GOT3 (cell line): ENCODE measurements at places on chromosomes 7 and 10.

GRCh38 chr10:110699859-110700468, 55.8 kb downstream of the RBM20 start:
- DNase-seq = no peak

GRCh38 chr10:77168161-77168560, 469.4 kb downstream of the KCNMA1 start:
- DNase-seq = no peak

DNA sequence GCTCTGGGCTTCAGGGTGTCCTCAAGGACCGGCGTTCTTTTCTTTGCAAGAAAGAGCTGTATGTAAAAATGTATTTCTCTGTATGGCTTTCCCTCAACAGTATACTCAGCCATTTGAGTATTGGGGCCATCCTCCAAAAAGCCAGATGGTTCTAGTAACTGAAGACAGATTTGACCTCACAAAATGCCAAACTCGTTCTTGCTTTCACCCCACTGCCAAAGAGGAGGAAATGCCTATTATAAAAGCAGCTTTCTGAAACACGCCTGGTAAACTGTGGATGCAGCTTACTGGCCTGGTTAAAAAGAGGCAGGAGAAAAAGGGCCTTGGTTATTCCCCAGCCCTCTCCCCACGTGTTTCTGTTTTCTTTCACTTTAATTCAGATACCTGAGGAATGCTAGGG, 7.7 kb upstream of the HTR5A start:
- DNase-seq = no peak

- no peak for DNase-seq
Measured at GRCh38 chr10:127195571-127196281, 665 bp downstream of the INSYN2A start.

GRCh38 chr10:19817231-19817933, 1.1 kb downstream of the PLXDC2 start:
- DNase-seq = no peak

DNA sequence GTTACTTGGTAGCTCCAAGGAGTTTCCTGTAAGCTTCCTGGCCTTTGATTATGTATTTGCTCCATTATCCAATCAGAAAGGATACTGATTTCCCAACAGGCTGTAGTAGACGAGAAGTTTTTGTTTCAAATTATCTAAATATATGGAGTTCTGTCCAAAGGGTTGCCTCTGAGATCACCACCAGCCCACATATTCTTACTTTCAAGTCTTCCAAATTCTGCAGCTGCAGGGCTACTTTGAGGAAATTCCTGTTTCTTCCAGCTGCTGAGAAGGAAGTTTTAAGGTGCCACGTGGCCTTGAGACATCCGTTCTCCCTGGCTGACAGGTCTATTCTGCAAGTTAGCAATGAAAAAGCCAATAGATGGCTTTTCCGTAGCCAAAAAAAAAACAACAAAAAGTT, 286.0 kb downstream of the TWIST1 start:
- no peak for DNase-seq

DNA sequence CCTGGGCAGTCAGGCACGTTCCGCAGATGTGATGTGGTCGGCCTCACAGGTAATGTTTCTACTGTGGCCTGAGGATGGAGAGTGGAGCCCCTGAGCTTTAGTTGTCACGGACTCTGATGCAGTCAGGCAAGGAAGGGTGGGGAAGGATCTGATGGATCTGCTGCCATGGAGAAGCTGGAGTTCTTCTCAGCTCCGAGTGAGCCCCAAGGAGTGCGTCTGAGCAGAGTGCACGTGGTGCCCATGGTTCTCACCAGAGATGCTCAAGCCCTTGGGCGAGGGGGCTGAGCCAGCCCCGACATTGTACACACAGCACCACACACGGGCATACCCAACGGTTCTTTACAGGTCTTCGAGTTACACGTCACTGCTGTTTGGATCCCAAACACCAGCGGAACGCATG, 192.5 kb downstream of the EBF3 start:
- no peak for DNase-seq

- DNase-seq = no peak
Measured at GRCh38 chr10:100774876-100775275, 29.5 kb downstream of the PAX2 start.

DNA sequence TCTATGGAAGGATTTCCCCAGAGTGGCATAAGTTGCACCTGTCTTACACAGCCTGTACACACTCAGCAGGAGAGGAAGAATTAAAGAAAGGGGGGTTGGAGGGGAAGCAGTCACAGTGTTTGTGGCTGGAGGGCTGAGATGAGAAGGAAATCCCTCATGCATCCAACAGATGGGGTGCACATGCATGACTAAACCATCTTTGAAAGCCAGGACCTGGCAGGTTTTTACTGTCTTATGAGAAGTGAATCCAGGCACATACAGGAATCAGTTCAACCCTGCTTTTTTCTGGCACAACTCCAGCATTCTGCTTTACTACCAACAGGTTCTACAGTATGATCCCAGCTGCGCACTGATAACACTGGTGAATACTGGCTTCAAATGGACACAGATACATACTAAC, 107.7 kb downstream of the CACNA2D1 start:
- DNase-seq = no peak

DNA sequence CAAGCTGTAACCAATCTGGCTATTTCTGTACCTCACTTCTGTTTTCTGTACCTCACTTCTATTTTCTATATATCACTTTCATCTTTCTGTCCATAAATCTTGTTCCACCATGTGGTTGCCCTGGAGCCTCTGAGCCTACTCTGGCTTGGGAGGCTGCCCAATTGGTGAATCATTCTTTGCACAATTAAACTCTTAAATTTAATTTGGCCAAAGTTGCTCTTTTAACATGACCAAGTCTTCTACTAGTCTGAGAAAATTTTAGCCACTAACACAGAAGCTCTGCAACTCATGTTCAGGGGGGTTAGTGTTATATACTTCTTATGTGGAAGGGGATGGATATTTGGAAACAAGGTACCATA, 503.5 kb downstream of the KIF20B start:
- DNase-seq = no peak

DNA sequence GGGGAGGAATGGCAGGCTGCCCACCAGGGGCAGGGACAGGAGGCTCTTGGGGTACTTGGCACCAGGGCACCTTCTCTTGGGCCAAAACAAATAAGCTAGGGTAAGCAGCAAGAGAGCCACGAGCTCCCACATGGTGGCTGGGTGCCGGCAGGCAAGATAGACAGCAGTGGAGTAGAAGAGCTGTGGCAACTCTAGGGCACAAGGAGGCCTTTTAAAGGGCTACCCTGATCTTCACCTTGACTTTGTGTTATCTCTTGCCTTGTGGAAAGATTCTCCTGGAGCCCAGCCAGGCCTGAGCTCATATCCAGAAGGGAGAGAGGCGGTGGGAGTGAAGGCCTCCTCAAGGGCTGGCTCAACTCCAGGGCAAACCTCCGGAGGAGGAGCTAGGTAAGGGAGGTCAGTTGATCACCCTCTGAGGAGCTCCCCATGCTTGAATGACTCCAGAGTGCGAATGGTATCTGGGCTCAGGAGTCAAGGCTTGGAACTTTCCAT, at the start of gene CYP17A1:
CYP17A1 (minus strand) TSS at position 184 of the 492 bp plus-strand sequence; CDS start at position 132, 52 bp downstream.
- no peak for DNase-seq

GRCh38 chr10:80137920-80138319, 5.4 kb downstream of the PLAC9 start:
- DNase-seq = no peak

GRCh38 chr10:98340261-98340939, 72.4 kb upstream of the LOXL4 start:
- DNase-seq = no peak

GRCh38 chr10:70560511-70560941, 42.0 kb downstream of the PRF1 start:
- DNase-seq = no peak

- DNase-seq = no peak
Measured at GRCh38 chr7:108122181-108122580, 8.0 kb downstream of the LAMB4 start.

DNA sequence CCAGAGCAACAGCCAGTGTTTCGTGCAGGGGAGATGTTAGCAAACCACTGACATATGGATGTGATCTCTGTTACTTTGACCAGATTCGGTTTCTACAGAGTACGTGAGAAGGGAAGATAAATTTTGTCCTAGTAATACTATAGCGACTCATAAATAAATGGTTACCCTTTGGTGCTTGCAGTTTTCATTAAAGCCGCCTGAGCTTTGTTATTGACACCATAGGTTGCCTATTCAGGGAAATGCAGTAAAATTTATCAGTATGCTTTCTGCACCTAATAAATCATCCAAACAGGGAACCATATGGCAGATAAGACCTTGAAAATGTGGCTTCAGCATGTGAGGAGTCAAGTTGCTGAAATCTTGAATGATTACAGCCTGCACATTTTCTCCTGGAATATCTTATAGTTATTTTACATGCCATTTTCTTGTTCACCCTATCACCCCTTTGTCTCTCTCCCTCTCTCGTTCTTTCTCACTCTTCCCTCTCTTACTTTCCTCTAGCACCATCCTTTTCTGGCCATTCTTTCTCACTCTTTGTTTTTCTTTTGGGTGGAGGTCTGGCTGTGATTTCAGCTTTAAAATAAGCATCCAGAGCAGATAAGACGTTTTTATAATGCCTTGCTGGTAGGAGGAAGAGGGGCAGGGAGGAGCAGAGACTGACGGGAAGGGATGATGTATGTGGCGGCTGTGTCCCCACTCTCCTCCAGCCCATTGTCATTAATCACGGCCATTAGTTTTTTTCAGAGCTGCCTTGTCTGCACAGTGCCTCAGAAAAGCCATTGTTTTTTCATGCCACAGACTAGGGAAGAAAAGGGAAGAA, 182.5 kb downstream of the LRMDA start:
- no peak for DNase-seq

GRCh38 chr7:158957921-158958491, 101.6 kb downstream of the DYNC2I1 start:
- DNase-seq = no peak

DNA sequence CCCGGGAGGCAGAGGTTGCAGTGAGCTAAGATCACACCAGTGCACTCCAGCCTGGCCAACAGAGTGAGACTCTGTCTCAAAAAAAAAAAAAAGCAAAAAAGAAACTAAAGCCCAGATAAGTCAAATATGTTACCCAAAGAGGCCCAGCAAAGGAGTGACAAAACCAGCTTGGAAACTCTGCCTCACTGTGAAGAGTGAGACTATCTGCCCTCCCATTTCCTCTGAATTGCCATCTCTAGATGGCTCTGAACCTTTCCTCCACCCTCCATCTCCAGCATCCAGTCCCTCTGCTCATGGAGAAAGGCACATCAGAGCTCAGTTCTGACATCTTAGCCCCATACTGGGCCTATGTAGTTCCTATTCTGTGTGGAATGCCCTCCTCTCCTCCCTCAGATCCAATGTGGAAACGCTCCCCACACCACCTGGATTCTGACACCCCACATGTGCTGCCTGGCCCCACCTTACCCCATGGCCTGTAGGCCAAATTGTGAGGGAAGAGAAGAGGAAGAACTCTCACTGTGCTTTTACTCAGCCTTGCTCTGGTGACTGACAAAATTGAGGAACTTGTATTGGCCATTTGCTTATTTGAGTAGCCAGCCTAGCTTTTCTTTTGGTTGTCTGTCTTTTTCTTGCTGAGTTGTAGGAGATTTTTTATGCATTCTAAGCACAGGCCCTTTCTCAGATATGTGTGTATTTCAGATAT, 18.0 kb upstream of the NUDCD3 start:
- DNase-seq = no peak

- no peak for DNase-seq
Measured at GRCh38 chr7:39615350-39615975, 7.9 kb upstream of the RALA start.

GRCh38 chr7:55308186-55308929, 56.8 kb upstream of the LANCL2 start:
- no peak for DNase-seq

GRCh38 chr7:118153551-118154177, 30.3 kb upstream of the LSM8 start:
- DNase-seq = no peak

DNA sequence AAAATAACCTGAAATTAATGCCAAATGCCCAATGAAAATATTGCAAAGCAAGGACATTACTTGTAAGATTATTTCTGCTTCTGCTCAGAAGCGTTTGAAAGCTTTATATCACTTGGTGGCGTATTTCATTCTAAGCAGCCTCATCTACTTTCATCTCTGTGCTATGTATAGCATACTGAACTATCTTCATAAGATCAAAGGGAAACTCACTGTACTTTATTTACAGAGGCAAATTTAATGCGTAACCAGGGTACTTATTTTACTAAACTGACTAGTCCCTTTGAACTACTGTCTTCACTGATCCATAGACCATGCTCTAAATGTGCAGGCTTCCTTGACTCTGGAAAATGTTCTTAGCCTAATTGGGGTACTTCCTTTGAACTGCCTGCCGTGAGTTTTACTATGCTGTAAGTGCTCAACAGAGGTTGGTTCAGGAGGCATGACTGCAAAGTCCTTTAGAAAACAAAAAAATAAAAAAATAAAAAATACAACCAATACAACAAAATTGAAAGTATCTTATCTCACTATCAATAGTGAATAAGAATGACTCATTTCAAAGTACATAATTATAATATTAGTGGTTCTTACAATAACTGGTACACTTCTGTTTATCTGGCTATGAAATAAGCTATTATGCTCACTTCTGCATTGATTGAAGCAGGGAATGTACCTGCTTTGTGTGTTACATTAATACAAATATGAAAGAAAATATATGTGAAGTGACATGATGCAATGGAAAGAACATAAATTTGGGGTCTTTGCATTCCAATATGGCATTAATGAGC, 41.0 kb upstream of the TSPAN12 start:
- no peak for DNase-seq

DNA sequence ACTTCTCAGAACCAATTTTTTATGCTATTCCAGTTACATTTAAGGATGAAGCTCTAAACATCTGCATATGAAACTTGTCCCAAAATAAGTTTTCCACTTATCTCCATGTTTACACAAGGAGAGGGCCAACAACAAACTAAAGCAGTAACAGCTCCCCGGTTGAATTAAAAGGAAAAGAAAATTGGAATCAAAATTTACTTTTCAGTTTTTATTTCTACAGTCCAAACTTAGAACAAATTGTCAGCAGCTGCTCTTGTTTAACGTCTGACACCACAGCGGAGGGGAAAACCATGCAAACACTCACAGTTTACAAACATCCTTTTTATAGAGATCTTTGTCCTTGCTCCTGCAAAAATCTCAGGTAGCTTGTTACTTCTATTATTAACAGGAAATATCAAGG, 101.3 kb downstream of the COL28A1 start:
- no peak for DNase-seq

GRCh38 chr7:1513657-1514095, 9.5 kb upstream of the INTS1 start:
- DNase-seq = no peak

GRCh38 chr10:26799342-26799741, 61.4 kb downstream of the ABI1 start:
- no peak for DNase-seq

DNA sequence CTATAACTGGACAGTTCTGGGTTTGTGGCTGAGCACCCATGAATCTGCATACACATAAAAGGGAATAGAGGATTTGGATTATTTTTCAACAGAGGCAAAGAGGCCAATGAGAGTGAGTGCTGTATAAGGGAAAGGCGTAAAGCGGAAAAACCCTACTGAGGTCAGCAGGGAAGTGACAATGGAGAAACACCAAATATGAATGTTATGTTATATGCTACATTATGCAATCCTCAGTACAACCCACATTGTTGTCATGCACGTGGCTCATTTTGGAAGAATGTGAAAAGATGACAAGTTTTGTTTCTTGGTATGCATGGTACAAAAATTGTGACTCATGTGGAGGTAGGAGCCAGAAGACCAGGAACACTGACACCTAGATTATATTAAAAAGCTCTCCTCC, 113.6 kb upstream of the AMPH start:
- DNase-seq = no peak
